Effector memory CD4-positive, alpha-beta T cell (primary cell): ENCODE measurements at places on chromosomes 11 and 22.

- DNase-seq: no peak
Measured at GRCh38 chr22:49933236-49934159, 15.1 kb downstream of the CRELD2 start.

GRCh38 chr11:119315131-119316015, 1.6 kb downstream of the MCAM start:
- peak; percentile 27 for DNase-seq

DNA sequence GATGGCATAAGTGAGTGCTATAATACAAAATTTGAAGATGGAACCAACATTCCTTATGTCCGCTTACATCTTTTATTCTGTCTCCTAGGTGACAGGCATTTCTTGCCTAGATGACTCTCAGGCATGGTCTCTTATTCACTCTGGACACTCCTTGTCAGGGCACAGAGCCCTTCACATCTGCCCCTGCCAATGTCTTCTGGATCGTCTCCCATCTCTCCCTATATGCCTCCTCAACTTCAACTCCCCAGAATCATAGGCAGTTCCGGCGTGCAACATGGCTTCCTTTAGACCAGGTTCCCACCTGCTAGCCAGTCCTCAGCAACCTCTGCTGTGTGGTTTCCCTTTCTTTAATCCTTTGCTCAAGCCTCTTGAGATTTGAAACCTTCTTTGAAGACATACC, 300.9 kb downstream of the TENM4 start:
- no peak for DNase-seq

DNA sequence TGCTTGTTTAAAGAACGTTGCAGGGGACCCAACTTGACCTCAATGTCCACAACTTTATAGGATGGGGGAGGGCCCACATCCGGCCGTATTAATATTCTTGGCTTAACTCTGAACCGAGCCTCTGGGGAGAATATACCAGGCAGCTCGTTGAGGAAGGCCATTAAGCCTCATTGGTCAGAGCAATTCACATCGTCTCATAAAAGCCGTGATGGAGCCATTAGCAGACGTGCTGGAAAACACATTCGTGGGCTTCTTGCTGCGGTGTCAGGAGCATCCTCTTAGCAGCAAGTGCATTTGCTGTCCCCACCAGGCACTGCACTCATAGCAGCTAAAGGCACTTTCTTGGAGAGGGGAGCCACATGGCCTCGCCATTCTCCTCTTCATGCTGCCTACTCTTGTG, 14.9 kb downstream of the DSCAML1 start:
- DNase-seq: no peak

DNA sequence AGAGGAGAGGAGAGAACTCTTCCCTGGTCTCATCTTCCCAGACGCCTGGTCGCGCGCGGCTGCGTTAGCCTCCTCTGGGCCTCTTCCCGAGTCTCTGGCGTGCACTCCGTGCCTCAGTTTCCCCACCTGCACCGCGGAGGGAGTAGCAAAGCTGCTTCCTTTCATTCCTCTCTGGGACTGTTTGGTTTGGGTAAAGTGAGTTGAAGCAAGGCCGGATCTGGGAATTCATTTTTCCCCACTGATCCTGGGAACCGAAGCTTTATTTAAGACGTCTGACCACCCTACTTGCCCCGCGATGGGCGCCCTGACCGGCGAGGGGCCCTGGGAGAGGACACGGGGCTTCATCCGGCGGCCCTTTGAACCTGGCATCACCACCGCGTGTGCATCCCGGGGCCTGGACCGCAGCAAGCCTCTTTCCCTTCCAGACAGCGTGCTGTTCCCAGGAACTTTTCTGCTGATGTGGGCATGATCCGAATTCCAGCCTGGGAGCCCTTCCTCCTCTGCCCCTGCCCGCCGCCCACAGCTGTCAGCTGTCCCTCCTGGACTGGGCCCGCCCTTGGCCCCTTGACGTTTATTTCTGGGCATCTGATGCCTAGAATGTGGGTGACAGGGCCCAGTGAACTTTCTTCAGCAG, 758 bp downstream of the LDLRAD3 start:
- no peak for DNase-seq

GRCh38 chr11:17603056-17603825, 56.2 kb downstream of the OTOG start:
- DNase-seq: no peak

GRCh38 chr22:44623771-44624510, 78.1 kb upstream of the PRR5 start:
- DNase-seq: no peak

DNA sequence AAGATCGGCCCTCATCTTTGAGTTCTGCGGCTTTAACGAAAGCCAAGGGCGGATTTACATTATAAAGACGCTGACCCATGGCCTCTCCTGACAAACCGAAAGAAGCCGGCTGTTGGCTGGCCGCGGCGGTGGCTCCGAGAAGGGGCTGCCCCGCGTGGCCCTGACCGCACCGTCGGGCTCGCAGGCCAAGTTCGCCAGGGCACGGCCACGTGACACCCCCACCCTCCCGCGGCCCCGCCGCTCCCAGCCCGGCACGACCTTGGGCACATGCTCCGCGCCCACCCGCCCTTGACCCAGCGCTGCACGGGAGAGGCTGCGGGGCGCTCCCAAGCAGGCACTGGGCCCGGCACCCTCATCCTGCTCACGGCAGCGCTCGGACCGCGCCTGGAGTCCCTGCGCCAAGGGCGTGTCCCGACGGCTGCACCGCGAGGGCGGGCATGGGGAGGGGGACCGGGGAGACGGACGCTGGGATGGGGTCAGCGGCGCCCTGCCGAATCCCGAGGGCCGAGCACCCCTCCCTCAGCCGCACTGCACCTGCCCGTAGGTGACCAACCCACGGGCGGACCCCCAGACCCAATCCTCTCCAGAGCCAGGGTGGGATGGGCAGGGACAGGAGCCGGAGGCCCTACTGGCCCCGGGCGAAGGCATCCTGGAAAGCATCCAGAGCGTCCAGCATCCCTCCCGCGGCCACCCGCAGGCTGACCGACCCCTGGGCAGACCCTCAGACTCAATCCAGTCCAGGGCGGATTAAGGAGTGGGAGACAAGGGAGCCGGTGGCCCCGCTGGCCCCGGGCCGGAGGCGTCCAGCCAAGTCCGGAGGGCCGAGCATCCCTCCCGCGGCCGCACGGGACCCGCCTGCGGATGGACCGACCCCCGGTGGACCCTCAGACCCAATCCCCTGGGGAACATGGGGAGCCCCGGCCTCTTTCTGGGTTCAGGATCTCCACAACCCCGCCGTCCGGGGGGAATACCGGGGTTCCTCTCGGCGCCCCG, 759 bp downstream of the CPT1A start:
- no peak for DNase-seq

DNA sequence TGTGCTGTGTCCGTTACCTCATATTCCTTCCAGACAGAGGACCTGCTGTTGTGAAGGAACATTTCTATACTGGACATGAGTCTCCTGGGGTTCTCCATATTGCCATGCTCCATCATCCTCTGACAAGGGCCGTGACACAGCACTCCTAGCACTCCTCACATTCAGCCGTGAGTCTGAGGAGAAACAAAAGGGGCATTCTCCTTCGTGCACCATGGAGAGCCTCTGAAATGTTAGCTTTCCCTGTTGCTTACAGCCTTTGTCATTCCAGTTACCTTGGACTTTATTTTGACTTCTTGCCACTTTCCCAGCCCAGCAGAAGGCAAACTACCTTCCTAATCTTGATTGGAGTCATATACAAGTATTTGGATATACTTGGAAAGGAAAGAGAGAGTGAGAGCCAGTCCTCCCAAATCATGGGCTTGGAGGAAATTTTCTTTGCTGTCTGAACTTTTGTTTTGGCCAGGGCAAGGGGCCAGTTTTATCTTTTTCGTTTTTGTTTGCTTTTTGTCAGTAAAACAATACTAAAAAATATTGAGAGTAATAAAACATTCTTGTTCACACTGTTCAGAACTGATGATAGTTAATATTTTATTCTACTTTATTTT, 29.1 kb upstream of the TECTA start:
- no peak for DNase-seq

- DNase-seq: no peak
Measured at GRCh38 chr11:19283991-19284390, 43.2 kb upstream of the E2F8 start.

- DNase-seq: no peak
Measured at GRCh38 chr11:114308689-114309089, 12.5 kb downstream of the NNMT start.

- no peak for DNase-seq
Measured at GRCh38 chr11:119237515-119237914, 31.4 kb downstream of the CBL start.

DNA sequence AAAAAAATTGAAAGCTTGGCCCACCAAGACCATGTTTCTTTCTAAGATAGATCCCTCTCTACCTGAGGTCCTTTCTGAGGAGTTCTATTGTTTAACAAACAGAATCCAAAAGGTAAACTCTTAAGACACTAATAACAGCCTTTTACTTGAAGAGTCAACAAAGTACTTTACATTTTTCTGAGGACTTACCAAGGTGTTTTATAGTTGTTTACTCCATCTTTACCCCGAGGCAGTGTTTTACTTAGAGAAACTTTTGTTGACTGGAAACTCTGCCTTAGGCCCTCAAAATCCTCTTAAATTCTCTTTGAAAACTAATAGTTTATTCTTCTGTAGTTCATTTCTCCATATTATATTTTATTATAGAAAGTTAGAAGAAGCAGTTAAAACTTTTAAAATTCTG, 49.7 kb upstream of the NOX4 start:
- no peak for DNase-seq

DNA sequence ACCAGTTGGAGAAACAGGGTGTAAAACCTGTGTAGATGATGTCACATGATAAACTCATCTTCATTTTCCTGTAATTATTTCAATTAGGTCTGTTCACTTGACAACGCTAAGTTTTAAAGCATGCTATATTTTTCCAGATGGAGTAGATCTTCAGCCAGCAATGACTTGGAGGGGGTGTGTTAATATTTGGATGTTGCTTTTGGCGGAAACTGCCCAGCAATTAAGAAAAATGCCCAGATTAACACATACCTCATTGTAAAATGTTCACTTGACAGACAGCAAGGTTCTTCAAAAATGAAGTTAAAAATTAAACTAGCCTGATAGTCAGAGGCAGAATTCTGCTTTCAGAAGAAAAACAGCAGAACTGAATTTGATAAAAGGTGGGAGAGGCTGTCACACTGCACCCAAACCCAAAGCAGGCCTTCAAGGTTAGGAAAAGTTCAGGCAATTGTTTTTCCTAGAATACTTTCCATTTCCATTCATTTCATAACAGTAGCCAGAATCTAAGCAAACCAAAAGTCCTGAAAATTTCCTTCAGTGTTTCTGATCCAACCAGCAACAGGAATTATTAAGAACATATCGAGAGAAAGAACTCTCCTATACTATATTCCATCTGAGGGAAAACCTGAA, 33.0 kb downstream of the VSIG10L2 start:
- no peak for DNase-seq

GRCh38 chr11:65919573-65920371, 546 bp downstream of the DRAP1 start:
- DNase-seq: peak; percentile 52

GRCh38 chr11:119547511-119547910, 124.5 kb upstream of the THY1 start:
- no peak for DNase-seq

- no peak for DNase-seq
Measured at GRCh38 chr22:28911304-28911690, 27.9 kb downstream of the ZNRF3 start.

DNA sequence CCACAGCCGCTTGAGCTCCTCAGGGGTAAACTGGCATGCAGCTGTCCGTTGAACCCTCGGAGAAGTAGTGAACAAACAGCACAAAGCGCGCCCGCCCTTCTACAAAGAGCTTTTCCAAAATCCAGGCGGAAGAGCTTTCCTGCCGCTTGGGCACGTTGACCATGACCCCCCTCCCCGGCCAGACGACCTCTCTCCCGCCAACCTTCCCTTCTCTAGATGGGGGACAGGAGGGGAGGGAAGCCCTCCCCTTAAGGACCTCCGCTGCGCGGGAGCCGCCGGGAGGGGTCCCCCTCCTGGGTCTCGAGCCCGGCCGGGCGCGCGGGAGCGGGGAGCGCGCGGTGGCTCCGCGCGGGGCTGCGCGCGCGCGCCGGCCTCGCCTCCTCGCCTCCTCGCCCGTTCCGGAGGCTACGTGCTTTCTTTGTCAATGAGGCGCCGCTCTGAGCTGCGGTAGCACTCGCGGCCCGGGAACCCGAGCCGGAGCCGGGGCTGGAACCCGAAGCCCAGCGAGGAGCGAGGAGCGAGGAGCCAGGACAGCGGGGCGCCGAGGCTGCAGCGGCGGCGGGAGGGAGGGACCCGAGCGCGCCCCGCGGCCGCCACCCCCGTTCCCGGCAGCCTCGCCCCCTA, 118.6 kb downstream of the HIPK3 start:
- no peak for DNase-seq

DNA sequence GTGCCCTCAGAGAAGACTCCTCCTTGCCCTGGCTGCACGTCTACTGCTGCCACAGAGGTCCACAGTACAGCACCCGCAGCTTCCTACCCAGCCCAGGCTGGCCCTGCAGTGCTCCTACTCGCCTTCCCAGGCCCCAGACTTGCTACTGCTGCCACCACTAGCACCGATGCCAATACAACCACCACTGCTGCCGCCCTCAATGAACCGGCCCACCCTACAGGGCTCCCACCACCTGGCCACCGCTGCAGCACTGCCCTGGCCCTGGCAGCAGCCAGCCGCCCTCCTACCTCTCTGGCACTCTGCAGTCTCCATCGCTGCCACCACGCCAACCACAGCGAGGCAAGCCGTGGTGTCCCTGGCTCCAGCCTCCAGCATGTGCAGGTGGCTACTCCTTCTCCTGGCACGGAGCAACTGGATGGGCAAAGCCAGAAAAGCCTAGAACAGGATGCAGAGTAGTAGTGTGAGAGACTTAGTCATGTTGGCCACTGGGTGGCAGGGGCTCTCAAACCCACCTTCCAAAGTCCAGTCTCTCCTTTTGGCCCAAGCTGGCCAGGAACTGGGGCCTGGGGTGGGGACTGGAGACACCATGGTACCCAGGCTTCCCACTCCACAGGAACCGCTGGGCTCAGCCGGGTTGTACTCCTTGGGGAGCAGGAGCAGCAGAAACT, 39.4 kb downstream of the C22orf42 start:
- no peak for DNase-seq

DNA sequence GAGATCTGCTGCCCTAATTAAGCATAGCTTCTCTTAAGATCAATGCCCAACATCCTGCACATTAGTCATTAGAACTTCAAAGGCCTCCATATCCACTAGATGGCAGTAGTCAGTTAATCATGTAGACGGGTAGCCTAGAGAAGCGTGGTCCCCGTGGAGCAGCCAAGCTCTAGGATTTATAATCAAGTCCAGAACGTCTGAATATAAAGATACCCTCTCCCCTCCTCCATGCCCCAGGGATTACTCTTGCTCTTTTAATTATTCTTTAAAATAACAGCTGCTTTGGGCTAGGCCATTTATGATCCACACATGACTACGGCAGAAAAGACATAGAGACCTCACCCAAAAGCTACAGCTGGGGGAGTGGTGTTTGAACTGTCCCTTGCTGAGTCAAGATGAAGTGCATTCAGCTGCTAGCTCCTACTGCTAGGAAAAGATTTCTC, 327.6 kb upstream of the PLET1 start:
- DNase-seq: peak; percentile 14

- DNase-seq: no peak
Measured at GRCh38 chr11:102014756-102015155, 32.5 kb upstream of the CFAP300 start.
